ENCODE measurements at places on chromosomes 12 and 14.

DNA sequence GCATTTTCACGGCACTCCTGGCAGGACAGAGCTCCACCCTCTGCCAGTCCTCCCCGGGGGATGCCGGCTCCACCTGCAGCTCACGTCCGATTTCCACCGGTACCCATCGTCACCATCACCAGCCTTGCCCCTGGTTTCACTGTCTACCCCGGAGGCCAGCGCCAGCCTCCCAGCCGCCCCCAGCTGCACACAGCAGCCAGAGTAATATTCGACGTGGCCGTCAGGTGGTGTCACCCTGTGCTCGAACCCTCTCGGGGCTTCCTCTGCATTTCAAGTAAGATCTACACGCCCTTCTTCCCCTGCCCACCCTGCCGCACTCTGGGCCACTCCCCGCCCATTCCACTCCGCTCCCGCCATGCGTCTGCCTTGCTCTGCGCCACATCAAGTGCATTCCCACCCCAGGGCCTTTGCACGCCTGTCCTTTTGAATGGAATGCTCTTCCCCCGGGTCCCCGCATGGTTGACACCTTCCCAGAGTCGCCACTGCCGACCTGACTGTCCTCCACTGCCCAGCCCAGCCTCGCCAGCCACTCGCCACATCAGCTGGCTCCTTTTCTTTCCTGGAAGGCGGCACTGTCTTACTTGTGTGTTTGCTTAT, 80.3 kb downstream of the ADGRD1 start:
- no peak for DNase-seq

GRCh38 chr12:44379831-44380230, 496.3 kb downstream of the NELL2 start:
- DNase-seq = peak; percentile 30

DNA sequence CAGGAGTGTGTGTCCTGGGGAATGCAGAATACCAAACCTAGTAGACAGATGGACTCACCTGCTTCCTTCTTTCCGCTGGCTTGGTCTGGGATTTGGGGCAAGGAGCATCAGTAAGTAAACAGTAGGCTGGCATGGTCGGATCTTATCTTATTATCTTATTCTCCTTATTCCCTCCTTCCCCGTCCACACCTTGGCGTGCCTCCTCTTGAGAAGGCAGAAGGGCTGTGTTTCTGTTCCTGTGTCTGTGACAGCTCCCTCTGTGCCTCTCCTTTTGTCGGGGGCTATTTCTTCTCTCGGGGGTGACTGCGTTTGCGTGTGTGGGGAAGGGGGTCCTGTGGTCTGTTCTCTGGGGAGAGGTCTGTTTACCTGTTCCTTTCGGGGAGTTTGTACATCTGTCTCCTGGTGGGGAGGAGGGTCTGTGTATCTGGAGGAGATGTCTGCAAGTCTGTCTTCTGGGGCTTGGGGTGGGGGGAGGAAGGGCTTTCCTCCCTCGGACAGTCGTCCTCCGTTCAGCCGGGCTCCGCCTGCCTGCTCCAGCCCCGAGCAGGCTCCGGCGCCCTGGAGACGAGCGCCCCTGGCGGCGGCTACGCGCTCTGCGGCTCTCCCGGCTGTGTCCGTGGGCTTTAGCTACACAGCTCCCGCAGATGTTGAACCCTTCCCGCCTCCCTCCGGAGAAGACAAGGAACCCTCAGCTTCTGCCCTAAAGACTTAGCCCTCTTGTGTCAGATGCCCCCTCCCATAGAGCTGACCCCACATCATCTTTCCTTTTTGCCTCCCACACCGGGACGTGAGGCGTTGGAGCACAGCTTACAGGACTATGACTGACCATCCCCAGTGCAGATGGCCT, 4.4 kb downstream of the KRT86 start:
- DNase-seq = peak; percentile 60

GRCh38 chr14:105882626-105883025, 356.2 kb downstream of the TMEM121 start:
- DNase-seq = no peak

DNA sequence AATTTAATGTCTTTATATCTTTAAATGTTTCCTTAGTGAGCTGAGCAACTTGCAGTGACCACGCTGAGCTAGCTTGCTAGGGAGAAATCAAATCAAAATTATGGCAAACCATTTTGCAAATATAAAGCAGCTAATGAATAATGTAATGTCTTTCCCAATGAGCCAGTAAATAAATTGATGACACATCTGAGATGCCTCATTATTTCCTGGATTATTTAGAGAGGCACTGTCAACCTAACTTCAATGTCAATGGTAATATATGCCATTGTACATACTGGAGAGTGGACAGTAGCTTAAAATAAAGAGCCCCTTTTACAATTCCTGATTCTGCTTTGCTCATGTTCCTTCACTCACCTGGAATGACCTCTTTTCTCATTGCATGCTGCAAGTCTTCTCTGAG, 182.6 kb downstream of the PHLDA1 start:
- DNase-seq = no peak

GRCh38 chr12:68175557-68176061, 16.1 kb upstream of the IFNG start:
- DNase-seq = no peak

DNA sequence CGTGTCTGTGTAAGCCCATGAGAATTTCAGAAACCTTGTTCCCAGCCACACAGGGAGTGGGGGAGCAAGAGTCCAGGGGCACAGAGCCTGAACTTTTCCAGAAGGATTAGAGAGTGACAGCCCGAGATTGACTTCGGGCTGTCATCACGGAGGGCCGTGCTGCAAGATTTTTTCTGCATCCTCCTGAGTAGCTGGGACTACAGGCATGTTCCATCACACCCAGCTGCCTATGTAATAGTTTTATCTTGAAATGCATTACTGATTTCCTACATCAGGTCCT, 14.4 kb downstream of the EVL start:
- no peak for DNase-seq

- DNase-seq = no peak
These were observed 38.2 kb downstream of the SLC6A12 start for GRCh38 chr12:175759-176158.

- DNase-seq = peak; percentile 81
These were observed 30.3 kb downstream of the DMAC2L start for GRCh38 chr14:50342221-50343078.
